ENCODE measurements at places on chromosomes 5 and 9.

DNA sequence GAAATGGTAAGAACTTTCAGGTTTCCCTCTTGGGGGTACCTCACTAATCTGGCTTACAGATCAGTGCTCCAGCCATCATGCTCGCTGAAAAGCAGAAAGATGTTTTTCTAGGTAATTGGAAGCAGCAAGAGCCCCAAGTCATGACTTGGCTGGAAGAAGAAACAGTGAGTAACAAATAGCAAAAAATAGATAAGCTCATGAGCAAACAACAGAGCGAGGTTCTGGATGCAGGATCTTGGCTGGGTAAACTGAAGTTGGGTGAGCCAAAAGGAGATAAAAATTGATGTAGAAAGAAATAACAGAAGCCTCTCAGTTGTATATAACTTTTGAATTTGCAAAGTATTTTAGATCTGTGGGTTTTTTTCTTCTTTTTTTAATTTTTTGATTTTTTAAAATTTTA, 110.1 kb downstream of the INSYN2B start:
- no peak for DNase-seq

DNA sequence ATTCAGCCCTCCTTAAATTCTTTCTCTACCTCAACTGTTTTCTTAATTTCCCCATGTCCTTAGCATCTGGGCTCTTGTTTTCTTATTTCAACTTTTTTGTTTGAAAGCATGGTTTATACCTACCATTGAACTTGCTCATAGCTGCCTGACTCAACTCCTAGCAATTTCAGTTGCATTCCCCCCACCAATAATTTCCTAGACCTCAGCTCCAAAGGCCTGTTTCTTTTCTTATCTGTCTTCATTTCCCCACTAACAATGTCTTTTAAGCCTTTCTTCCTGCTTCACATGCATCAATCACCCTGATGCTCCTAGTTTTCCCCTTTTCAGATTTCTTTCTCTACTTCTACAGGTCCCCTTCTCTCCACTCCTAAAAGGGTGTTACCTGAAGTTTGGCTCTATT, 129.7 kb upstream of the PDE4D start:
- no peak for DNase-seq

- DNase-seq: no peak
Measured at GRCh38 chr9:100913257-100913656, 115.3 kb upstream of the PLPPR1 start.

DNA sequence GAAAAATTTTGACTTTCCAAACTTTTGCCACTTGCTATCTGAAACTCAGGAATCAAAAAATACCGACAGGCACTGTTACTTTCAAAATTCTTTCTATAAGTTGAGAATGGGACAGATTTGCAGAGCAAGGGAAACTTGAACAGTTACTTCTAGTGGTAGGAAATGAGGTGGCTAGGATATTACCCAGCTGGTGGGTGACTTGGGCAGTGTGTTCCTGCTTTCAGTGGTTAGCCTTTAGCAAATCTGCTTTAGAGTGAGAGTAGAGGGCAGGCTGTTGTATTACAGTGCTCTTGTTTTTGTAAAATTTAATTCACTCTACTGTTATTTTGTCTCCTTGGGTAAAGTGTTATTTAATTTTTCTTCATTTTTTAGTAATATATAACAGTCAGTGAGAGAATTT, 40.2 kb upstream of the ROPN1L start:
- no peak for DNase-seq

- no peak for DNase-seq
Measured at GRCh38 chr5:55570026-55570425, 35.3 kb upstream of the PLPP1 start.

DNA sequence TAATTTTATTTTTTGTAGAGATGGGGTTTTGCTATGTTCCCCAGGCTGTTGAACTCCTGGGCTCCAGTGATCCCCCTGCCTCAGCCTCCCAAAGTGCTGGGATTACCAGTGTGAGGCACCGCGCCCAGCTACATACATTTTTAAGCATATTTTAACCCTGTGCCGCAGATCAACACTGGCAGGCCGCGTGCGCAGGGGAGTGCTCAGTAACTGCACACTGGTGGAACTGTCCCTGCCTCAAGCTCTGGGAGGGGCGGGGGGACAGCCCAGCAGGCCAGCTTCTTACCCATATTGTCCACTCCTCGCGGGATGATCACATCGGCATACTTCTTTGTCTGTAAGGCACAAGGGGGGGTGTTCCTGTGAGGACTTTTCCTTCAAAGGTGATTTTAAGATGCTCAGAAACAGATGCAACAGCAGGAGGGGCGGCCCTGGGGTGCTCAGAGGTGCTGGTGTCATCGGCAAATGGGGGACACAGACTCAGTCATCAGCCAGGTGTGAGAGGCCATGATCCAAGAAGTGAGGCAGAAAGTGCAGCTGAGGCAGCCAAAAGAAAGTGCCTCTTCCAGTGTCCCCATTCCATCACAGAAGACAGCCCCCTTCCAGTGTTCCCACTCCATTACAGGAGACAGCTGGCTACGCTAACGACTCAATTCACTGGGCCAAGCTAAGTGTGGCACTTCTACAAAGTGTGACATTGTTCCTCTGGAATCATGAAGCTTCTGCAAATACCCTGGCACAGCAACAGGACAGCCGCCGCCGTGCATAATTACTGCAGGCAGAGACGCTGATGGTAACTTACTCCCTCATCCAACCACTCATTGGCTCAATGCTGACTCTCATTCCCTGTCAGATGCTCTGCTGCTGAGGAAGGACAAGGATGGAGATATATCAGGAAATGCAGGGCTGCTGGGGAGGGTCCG, 5.2 kb downstream of the UCK1 start:
- DNase-seq: no peak

GRCh38 chr5:78974011-78974410, 11.1 kb downstream of the ARSB start:
- DNase-seq: no peak

DNA sequence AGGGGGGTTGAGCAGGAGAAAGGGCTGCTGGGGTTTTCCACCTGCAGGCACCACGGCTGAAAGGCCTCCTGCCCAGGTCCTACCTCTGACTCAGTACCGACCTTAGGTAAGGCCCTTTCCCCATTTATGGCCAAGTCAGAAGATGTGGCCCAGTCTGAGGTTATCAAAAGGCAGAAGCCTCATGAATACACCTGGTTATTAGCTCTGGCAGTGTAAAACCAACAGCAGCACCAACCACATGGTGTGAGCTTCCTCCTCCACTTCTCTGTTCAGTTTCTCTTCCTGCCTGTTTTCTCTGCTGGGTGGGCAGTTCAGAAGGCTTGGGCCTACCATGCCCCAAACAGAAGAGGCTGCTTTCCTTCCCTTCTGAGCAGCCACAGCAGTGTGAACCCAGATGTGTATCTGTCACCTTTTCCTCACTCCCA, 86.9 kb downstream of the UGCG start:
- DNase-seq: no peak

- no peak for DNase-seq
Measured at GRCh38 chr9:36878986-36879982, 154.8 kb downstream of the PAX5 start.

- DNase-seq: no peak
Measured at GRCh38 chr5:53946405-53947100, 363.8 kb downstream of the ARL15 start.

- DNase-seq: peak; percentile 16
Measured at GRCh38 chr5:147857302-147858129, 21.0 kb upstream of the SCGB3A2 start.

DNA sequence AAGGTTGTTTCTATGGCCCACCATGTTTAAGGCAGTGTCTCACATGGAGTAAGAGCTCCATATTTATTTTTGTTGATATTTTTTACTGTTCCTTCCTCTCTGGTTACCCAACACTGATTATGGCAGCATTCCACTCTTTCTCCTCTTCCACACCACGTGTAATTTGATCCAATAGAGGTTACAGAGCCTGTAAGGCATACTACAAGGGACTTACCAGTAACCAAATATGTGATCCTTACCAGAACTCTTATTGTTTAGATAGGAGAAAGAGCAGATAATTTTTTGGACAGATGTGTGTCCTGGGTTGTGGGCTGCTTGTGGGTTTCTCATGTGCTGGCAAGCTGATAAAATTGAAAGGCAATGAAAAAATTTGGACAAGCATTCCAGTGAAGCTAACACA, 261.3 kb downstream of the TMEM167A start:
- DNase-seq: no peak

- DNase-seq: no peak
Measured at GRCh38 chr5:20113031-20113715, 125.2 kb upstream of the CDH18 start.

DNA sequence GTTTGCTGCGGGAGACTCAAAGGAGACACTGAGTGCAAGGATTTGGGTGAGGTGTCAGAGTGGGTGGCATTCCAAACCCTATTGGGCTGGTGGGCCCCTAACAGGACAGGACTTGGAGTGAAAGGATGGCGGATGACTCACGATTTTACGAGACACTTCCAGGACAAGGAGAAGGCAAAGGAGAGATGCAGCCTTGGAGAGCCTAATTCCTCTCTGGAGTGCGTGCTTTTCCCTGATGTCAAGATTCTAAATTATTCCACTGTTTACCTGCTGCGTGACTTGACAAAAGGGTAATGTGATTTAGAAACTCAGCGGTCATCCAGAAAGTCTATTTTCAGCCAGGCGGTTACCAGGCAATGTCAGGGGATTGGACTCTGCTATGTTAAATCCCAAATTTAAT, 41.6 kb upstream of the CD180 start:
- DNase-seq: no peak

DNA sequence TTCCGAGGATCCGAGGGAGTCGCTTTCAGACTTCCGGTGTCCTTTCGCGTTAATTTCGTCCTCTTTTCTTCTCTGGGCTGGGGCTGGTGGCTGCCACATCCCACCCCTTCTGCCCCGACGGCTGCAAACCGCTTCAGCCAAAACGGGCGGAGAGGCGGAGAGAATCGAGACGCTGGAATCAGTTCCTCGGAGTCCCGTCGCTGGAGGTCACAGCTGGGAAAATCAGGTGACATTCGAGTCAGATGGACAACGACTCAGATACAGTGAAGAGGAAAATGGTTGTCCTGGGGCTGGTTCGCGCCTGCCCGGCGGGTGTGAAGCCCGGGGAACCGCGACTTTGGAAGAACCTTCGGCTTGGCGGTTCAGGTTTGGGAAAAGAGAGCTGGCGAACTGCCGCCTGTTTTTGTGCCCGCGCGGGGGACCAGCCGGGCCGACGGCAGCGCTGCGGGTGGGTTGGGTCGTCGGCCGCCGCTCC, 8.9 kb upstream of the NKX2-5 start:
- no peak for DNase-seq

DNA sequence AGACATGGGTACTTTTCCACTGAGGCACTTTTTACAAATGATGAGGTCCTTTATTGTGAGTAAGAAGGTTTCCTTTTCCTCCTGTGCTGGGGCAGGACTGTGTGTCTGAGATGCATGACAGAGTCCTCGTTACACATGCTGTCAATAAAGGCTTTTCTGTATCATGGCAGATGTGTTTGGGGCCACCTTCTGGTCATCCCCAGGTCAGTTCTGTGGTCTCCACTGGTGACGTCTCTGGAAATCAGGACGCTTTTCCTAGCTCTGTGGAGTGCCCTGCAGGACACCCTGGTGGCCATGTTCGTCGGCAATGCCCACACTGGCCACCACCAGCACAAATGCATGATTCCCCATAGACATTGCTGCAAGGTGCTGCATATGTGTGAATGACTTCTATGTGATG, 2.8 kb downstream of the CMBL start:
- DNase-seq: no peak

DNA sequence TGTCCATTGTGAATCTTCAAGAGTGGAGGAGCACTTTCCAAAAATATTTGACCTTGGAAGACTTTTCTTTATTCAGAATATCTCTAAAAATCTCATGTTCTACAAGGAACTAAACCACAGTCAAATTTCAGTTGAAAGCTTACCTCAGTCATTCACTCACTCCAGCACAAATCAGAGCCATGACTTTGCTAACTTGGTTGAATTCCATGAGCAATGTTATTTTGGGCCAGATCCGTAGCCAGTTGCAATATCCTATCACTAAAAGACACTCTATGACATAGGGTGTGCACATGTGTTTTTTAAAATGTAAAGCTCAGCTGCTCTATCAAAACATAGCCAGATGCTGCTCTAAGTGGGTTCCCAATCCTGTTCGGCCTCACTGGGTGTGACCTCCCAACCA, 156.1 kb upstream of the ANKRD55 start:
- no peak for DNase-seq

DNA sequence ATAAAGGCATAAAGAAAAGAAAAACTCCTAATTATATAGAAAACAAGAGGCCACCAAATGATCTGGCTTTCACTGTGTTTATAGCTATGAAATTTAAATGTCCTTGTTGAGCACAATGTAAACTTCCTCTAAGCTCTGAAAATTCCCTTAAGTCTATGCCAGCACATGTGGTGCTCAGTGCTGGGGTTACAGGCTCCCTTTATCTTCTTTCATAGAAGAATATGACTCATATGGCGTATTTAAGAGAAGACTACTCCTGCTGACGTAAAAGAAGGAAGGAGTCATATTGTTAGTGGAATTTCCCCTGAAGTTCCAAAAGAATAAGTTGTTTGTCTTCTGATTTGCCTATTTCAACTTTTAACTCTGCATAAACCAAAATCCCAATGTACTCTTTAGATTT, 30.4 kb downstream of the RNF145 start:
- DNase-seq: no peak

GRCh38 chr5:91419571-91420537, 36.7 kb upstream of the ARRDC3 start:
- peak; percentile 57 for DNase-seq

- no peak for DNase-seq
Measured at GRCh38 chr9:125338929-125339328, 77.3 kb downstream of the GAPVD1 start.

- no peak for DNase-seq
Measured at GRCh38 chr5:155258161-155258560, 244.6 kb downstream of the KIF4B start.

DNA sequence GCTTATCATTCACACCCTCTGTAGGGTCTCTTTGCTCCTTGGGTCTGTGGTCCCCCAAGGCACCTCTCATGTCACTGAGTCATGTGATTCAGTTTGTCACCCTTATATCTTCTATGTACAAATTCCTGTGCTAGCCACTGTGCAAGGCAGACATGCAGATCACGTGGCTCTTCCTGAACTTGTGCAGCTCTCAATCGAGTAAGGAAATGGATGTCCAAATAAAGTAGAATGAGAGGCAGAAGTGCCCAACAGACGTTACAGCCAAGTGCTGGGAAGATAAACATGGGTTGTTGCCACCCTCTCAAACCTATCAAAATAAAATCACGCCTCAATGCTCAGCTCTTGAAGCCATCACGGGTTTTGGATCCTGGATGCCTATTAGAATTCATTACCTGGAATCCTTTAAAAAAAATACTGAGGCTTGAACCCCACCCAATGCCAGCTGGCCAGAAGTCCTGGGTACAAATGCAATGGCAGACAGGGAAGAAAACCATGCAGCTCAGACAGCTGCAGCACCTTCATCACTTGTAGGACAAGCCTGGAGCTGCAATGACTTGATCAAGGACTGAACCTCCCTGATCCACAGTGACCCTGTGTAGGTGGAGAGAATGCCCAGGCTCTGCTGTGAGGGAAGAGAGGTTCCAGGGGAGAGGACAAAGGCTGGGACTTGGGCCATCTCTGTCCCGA, 228.7 kb upstream of the DAP start:
- DNase-seq: no peak

GRCh38 chr5:98442448-98442847, 331.0 kb upstream of the RGMB start:
- DNase-seq: no peak

GRCh38 chr9:35686222-35687203, 3.2 kb downstream of the TPM2 start:
- DNase-seq: no peak

GRCh38 chr5:146945617-146946084, 67.1 kb upstream of the PPP2R2B start:
- no peak for DNase-seq

Measured in stimulated activated CD8-positive, alpha-beta memory T cell treated with anti-CD3 and anti-CD28 coated beads, Interleukin-4, amount 100 ng/mL, for 1 hour (primary cell).